Fibroblast of skin of left quadriceps (primary cell): ENCODE measurements at places on chromosomes 3 and 15.

- no peak for DNase-seq
Observed at GRCh38 chr15:48968066-48968465, 4.3 kb upstream of the SHC4 start.

GRCh38 chr15:70014860-70015490 is 82.7 kb downstream of the TLE3 start:
- no peak for DNase-seq

- DNase-seq: no peak
Observed at GRCh38 chr3:99927671-99928457, 110.2 kb downstream of the CMSS1 start.

DNA sequence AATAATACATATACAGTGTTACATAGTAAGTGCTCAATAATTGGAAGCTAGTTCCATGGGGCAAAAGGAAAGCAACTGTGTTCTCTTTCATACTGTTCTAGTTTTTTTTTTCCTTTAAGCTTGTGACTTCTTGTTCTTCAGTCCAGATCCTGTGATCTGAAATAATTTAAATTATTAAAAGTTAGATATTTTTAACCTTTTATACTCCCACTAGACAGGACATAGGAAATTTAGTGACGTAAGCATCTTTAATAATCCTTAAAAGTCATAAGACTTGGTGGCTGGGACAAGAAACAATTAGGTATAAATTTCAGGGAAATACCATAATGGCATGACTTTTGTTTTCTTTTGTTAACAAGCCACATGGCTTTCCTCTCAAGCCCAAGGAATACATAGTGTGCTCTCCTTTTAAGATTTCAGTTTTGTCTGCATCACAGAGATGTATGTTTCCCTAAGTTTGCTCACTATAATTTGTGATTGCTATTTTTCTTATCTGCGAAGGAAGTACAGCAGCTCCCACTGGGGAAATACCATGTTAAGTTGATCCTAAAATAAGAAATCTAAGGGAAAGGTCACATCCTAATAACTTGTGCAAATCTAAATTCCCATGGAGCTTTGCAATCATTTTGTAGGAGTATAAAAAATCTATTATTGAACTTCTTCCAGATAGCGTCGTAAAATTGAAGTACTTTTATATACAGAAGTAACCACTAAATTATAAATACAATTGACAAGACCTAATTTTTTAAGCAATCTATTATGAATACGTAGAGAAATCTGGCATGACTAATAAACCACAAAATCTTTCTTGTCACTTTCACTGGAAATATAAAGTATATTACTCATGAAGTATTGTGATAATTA is 30.1 kb downstream of the PPARG start:
- DNase-seq: peak; percentile 43

DNA sequence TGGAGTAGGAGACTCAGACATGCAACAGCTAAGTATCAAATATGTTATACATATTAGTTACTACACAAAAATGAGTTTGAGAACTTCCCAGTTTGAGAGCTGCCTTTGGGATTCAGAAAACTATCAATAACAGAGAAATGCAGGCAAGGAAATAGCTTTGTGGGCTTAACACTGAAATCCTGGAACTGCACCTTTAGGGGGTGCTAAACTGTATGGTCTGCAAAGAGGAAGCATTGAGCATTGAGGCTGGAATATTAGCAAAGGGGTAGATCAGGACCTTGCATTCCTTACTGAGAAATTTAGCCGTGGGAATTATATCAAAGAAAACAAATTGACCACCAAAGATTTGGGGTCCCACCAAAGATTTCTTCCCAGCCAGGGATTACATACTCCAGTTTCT is 580.0 kb downstream of the ZNF385D start:
- no peak for DNase-seq

DNA sequence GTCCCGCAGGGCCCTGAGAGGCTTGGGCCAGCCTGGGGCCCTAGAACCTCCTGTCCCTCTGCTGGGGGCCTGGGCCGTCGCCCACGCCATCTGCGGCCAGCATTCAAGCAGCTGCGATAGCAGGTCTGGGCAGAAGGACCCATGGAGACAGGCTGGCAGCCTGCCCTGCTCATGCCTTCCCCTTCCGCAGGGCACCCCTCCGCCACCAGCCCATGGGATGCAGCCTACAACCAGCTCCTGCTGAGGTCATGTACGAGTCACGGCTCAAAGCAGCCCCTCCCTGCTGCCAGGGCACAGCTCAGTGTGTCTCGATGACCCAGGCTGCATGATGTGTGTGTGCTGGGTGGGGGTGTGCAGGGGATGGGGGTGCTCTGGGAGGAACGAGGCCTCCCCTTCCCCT is 27.8 kb downstream of the DUSP7 start:
- DNase-seq: no peak

- no peak for DNase-seq
Observed at GRCh38 chr3:31836131-31837075, 144.7 kb downstream of the OSBPL10 start.

- DNase-seq: no peak
Observed at GRCh38 chr3:39962581-39962980, 153.2 kb downstream of the MYRIP start.

- DNase-seq: no peak
Observed at GRCh38 chr15:98786717-98787116, 138.4 kb downstream of the IGF1R start.

DNA sequence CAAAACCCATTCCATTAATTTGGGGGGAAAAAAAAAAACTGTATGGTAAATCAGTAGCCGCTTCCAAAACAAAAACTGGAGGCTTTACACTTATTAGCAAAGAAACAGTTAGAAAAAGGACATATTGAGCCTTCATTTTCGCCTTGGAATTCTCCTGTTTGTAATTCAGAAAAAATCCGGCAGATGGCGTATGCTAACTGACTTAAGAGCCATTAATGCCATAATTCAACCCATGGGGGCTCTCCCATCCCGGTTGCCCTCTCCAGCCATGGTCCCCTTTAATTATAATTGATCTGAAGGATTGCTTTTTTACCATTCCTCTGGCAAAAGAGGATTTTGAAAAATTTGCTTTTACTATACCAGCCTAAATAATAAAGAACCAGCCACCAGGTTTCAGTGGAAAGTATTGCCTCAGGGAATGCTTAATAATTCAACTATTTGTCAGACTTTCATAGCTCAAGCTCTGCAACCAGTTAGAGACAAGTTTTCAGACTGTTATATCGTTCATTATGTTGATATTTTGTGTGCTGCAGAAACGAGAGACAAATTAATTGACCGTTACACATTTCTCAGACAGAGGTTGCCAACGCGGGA is 9.4 kb upstream of the RPL24 start:
- DNase-seq: no peak

- DNase-seq: no peak
Observed at GRCh38 chr3:186630950-186631641, 9.1 kb upstream of the FETUB start.

GRCh38 chr3:185423178-185423577 is 60.2 kb downstream of the MAP3K13 start:
- DNase-seq: no peak

DNA sequence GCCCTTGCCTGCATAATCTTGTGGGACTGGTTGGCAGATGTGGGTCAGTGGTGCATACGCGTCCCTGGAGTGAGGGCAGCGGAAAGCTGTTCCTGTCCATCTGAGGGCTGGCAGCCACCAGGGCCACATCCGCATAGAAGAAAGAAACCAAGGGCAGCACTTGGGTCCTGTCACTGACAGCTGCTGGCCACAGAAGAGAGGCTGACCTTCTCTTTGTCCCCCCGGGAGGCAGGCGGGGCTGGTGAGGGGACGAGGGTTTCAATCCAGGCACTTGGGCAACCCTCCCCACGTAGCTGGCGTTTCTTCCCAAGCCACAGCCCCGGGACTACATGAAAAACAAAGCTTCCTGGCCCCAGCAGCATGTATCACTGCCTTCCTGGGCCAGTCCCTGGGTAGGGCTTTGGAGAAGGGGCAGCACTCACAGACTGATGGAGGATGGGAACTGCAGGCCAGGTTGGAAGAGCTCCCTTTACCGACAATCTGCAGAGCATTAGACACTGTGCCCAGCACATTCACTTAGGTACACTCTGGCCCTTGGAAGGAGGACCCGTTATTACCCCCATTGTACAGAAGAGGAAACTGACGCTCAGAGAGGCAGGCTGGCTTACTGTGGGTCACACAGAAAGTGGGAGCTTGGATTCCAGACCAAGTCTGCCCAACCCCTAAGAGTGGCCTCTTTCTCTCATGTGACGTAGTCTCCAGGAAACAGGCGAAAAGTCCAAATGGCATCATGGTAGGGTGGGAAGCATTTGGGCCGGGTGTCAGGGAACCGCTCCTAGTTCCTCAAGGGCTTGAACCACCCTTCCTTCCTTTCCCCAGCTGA is 78.8 kb upstream of the SLC6A6 start:
- DNase-seq: no peak

DNA sequence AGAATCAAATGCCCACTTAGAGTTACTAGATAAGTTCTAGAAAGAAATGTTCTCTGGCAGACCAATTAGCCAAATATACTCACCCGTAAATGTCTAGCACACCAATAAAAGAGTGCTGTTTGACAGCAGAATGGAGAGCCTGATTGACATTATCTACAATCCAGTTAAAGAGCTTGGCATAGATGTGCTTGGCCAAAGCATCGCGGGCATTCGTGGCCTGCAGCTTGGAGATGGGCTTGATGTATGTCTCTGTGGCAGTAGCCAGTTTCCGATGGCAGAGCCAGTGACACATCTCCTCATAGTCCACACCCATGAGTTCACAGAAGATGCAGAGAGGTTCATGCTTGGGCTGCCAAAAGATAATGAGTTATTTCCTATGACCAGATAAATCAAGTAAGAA is 101.5 kb upstream of the MYO5C start:
- DNase-seq: no peak

- no peak for DNase-seq
Observed at GRCh38 chr3:140529096-140529495, 148.8 kb upstream of the TRIM42 start.

DNA sequence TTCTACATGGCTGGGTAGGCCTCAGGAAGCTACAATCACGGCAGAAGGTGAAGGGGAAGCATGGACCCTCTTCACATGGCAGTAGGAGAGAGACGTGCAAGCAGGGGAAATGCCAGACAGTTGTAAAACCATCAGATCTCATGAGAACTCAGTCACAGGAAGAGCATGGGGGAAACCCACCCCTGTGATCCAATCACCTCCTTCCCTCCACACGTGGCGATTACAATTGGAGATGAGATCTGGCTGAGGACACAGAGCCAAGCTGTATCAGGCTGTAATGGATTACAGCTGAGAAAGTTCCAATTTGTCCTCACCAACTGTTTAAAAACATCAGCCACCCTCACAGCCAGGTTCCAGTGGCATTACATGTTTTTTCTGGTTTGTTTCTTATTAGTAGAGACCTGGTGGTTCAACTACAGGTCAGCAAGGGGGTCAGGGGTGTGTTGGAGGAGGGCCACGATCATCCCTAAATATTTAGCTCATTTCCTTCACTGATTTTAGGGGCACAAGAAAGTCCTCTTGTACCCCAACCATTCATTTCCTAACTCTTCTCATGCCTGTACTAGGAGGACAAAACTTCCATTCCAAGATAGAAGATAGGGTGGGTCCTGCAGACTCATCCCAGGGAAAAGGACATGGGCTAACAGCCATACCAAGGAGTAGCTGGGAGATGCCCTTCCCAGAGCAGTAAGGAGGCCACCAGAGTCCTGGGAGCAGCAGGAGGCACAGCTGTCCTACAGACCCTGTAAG is 54.4 kb downstream of the ANXA2 start:
- DNase-seq: no peak

DNA sequence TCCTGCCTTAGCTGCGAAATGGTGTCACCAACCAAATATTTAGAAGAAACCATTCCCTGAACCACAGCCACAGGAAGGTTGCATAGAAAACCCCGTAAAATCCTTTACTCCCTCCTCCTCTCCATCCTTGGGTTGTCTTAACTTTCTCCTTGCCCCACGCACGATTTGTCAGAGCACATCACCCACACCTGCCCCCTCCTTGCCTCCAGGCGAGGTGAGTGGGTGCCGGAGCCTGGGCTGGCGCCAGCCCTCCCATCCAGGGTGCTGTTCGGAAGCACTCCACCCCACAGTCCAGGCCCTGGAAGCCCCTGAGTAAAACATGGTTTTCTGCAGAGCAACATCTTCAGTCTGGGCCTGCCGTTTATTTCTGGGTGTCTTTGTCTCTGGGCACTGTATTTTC is 3.7 kb downstream of the GHRL start:
- no peak for DNase-seq

GRCh38 chr15:77410701-77411618 is 8.9 kb downstream of the PEAK1 start:
- no peak for DNase-seq

DNA sequence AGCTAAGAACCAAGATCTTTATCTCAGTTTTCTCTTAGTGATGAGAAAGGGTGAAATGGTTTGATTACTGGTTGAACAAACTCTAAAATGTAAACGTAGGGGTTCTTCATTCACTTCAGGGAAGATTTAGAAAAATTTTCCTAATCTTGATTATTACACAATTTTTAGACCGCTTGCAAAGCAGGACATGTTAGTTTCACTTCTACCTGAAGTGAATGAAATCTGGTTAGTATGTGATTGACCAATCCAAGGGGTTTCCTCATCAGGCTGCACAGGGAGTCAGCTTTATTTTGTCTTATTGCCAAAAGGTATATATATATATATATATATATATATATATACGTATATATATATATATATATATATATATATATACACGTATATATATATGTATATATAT is 740.4 kb downstream of the TUSC7 start:
- DNase-seq: no peak
